Fibroblast of lung (primary cell): ENCODE measurements at places on chromosomes 13 and 19. TPM values are rescaled to one million over a fixed set of nuclear protein-coding genes. Genes with fewer than 3 reads are reported as not detected.

ITGBL1 gene
- total RNA-seq = 19.0 and 45.1 TPM in 2 replicates

MKNK2 gene
- total RNA-seq = 367 and 409 TPM in 2 replicates

ARHGAP33 gene
- total RNA-seq = 2.1 and 2.3 TPM in 2 replicates

FAM83E gene
- 0.50 and 1.0 TPM in 2 replicates for total RNA-seq

CHST8 gene
- not detected in 2 replicates for total RNA-seq

TMEM91 gene
- 9.7 and 10.8 TPM in 2 replicates for total RNA-seq

GRCh38 chr19:1307320-1307719 is 21.6 kb downstream of the EFNA2 start:
- no peaks in the 10 kb centered on the region for H3K4me1 ChIP-seq
- no peak overlapping the region for H3K27ac ChIP-seq
- H3K36me3 ChIP-seq = no peaks in the 10 kb centered on the region

GRCh38 chr13:80962855-80963254 is 621.9 kb upstream of the SPRY2 start:
- H3K4me3 ChIP-seq = no peak overlapping the region
- no peaks in the 10 kb centered on the region for H3K4me1 ChIP-seq
- no peak overlapping the region for H3K27ac ChIP-seq
- DNase-seq = peak; percentile 66
- H3K36me3 ChIP-seq = no peaks in the 10 kb centered on the region

GRCh38 chr19:54439174-54439851 is 9.7 kb upstream of the LENG8 start:
- peak; percentile 28 for DNase-seq
- no peak overlapping the region for H3K27ac ChIP-seq
- no peaks in the 10 kb centered on the region for H3K4me1 ChIP-seq
- no peak overlapping the region for H3K4me3 ChIP-seq
- H3K36me3 ChIP-seq = no peaks in the 10 kb centered on the region

- peaks cover 31% of the 10 kb centered on the region for H3K36me3 ChIP-seq
- DNase-seq = peak; percentile 80
- H3K4me3 ChIP-seq = no peak overlapping the region
- peak overlapping the region; percentile 34 for H3K27ac ChIP-seq
- peaks cover 27% of the 10 kb centered on the region for H3K4me1 ChIP-seq
Observed at GRCh38 chr19:11191273-11191755, 6.0 kb downstream of the KANK2 start.
